ENCODE measurements at places on chromosomes 13 and 19.

GRCh38 chr19:12880551-12881171, 588 bp downstream of the DNASE2 start:
- no peak for DNase-seq

- no peak for DNase-seq
Observed at GRCh38 chr19:5953030-5953589, 24.8 kb downstream of the RANBP3 start.

- no peak for DNase-seq
Observed at GRCh38 chr19:4009990-4010807, 2.7 kb downstream of the PIAS4 start.

- DNase-seq: peak; percentile 60
Observed at GRCh38 chr19:17246681-17247425, 1.1 kb upstream of the NR2F6 start.

DNA sequence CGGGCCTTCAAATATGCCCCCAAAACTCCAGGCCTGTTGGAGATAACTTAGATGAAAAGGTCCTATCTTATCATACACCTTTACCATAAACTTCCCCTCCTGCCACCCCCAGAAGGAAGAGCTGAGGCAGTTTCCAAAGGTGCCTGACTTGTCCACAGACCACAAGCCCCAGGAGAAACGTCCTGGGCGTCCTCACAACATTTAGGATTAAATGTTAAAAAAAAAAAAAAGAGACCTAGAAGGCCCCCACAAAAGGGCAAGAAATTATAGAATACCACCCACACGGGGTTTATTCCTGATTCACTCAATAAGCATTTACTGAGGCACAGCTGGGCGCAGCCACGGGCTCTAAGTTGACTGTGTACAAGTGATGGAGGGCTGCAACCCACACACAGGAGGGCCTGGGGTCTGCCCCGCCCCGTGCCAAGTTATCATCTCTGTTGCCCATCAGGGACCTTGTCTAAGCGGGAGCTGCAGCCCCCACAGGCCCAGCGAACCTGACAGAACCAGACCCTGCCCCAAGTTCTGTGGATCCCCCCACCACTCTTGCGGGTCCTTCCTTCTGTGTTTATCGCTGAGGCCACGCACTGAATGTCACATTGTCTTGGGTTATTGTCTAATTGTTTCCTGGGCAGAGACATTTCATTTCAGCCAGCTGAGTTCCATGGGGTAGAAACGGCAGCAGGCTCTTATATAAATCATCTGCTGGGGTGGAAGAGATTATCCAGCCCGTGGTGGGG, 83.0 kb upstream of the TM9SF2 start:
- DNase-seq: no peak

GRCh38 chr19:46759817-46760333, 13.6 kb upstream of the STRN4 start:
- no peak for DNase-seq

- no peak for DNase-seq
Observed at GRCh38 chr19:40501599-40501998, 34.8 kb downstream of the SPTBN4 start.

- DNase-seq: peak; percentile 28
Observed at GRCh38 chr13:49421391-49421790, 22.5 kb downstream of the CAB39L start.

DNA sequence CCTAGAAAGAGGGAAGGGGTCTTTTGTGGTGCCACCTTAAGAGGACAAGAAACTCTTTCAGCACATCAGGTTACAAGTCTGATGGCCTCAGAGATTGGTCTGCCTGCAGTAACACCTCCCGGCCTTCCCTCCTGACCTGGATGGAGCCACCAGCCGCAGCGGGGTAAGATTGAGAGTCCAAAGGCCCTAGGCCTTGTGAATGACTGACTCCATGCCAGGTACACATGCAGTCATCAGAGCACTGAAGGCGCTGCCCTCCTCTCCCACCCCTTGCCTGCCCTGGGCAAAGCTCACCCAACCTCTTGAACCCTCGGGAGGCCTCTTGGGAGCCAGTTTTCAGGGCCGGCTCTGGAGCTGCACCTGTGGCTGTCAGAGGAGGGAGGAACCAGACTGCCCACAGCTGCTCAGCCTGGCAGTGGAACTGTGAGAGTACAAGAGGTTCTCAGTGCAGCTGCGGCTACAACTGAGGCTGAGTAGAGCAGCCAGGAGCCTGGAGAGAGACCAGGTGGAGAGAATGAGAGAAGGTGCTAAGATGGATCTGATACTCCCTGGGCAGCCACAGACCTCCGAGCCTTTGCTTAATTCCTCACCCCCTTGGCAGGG, 23.8 kb upstream of the C13orf42 start:
- DNase-seq: no peak

- peak; percentile 24 for DNase-seq
Observed at GRCh38 chr19:6811906-6812305, 39.4 kb downstream of the VAV1 start.

DNA sequence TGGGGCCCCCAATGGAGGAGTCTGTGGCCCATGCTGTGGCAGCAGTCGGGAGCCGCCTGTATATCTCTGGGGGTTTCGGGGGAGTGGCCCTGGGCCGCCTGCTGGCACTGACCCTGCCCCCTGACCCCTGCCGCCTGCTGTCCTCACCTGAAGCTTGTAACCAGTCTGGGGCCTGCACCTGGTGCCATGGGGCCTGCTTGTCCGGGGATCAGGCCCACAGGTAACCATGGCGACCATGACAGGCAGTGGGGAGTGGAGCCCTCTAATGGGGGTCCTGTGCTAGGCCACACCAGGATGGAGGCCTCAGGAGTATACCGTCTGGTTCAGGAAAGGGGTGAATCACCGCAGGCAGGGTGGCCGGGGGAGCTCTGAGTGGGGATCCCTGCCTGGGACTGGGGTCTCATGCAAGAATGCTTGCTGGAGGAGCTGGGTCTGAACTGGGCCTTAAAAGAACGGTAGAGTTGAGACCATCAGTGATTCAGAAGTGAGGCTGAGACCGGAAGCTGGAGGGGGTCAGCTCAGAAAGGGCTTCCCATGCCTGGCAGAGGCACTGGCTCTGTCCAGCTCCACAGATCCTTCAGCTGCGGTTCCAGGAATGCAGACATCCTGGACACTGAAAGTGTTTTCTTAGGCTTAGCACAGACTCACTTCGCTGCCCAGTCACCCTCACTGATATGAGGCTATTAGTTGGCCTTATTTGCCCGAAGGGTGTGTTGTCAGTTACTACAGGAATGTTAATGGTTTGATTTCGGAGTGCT, 29.1 kb downstream of the CNFN start:
- DNase-seq: no peak

GRCh38 chr13:59746291-59746962, 417.3 kb downstream of the DIAPH3 start:
- no peak for DNase-seq

GRCh38 chr19:46537136-46538097, 41.8 kb upstream of the PNMA8B start:
- peak; percentile 80 for DNase-seq

DNA sequence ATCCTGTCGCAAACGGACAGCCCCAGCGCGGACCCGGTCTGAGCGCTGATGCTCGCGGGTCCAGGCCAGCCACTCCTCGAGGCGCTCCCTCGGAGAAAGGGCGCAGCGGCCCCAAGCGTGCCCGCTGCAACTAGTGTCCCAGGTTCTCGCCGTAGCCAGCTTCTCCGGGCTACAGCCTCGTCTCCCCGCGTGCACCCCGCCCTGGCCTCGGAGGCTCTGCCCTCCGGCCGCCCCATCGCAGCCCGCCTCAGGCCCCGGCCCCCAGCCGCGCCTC, 487 bp downstream of the FLT1 start:
- DNase-seq: no peak

GRCh38 chr13:20848944-20849343, 53.6 kb downstream of the XPO4 start:
- DNase-seq: no peak

DNA sequence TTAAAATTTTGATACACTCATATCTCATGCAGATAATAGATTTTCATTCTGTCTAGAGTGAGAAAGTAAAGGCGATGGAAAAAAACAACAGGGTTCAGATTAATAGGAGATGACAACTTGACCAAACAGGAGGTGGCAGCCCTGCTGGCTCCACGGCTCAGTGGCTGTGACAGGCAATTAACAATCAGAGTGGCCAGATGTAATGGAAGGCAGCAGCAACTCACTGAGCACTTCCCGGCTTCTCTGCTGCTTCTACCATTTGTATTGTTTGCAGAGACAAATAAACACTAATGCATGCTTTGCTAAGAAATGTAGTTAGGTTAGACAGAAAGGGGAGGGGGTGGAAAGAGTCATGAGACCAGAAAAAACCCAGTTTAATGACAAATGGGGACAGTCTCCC, 473.0 kb upstream of the SLC10A2 start:
- peak; percentile 19 for DNase-seq

GRCh38 chr19:16382775-16383543, 58.3 kb downstream of the KLF2 start:
- peak; percentile 77 for DNase-seq

GRCh38 chr13:30715837-30716236, 19.5 kb upstream of the ALOX5AP start:
- no peak for DNase-seq

DNA sequence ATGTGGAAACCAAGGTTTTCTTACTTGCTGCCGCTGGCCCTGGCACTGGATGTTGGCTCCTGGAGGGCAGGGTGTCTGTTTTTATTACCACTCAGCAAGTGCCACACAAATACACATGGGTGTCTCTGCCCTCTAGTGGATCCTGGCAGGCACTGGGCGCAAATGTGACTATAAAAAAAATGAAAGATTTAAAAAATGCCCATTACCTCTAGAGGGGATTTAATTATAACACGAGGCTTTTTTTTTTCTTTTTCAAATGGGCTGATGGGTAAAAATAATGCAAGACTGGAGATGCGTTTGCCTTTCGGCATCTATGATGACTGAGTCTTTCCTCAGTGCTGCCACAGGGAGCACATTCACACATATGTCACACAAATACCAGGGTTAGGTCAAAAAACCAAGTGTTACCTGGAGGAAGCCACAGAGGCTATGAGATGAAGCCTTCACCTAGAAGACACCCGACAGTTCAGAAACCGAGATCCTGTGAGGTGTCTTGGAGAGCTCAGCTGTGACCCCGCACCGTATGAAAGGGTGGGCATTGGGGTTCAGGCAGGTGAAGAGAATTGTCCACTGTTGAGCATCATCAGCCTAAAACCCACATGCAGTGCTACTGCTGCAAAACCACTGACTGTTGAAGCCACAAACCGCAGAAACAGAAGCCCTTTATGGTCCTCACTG, 25.7 kb downstream of the CHAMP1 start:
- peak; percentile 73 for DNase-seq

DNA sequence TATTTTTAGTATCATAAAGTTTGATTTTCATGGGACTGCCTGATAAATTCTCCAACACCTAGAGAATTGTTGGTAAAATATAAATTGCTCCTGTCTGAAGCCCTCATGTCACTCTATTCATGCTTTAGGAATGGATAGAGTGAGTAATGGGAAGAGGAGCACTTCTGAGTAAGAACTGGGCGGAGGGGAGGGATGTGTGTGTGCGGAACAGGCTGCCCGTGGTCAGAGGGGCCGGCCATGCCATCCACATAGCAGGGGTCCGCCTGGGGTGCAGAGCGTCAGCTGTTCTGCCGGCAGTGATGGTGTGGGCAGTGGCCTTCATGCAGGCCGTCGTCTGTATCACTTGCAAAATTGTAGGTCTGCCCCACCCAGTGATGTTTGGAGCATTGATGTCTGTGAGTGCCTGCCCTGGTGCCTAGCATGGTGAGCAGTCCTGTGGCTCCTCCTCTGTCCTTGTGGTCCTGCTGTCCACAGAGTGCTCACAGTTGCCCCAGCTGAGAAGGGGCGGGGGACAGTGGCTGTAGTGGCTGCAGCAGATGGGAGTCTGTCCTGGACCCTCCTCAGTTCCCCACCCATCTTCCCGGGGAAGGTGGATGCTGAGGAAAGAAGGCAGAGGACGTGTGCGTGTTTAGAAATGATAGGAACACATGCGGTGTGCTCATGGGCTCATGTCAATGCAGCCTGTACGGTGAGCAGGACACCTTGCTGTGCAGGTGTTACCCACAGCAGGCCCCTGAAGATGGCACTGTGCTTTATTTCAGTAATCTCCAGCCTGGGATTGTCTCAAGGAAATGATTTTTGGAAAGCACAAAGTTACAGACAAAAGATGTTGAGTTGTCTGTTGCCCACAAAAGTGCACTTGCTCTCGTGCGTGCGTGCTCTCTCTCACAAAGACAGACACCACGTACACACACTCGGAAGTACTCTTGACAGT, 49.4 kb upstream of the TEX29 start:
- DNase-seq: no peak

- DNase-seq: no peak
Observed at GRCh38 chr19:40612831-40613689, 11.9 kb downstream of the LTBP4 start.

DNA sequence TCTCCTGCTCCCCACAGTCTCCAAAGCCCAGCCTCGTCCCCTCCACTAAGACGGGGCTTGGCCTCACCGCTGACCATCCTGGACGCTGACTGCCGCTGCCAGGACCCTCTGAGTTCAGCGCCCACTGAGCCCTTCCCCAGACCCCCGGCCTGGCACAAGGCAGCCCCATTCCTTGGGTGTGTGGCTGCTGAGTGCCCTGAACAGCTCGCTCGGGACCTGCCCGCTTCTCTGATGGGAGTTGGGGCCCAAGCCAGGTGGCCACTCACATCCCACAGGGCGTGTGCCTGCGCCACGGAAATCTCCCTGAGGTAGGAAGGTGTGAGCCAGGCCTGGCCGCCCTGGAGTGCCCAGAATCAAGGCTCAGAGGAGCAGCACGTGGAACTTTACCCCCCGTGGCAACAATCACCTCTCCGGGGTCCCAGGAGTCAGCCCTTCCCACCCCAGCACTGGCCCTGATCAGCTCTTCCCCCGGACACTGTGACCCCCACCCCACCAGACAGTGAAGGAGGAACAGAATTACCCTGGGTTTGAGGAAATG, 20.8 kb downstream of the C13orf46 start:
- no peak for DNase-seq

- no peak for DNase-seq
Observed at GRCh38 chr13:79211377-79211776, 194.7 kb downstream of the RBM26 start.

GRCh38 chr19:54707962-54708361, 16.3 kb upstream of the KIR3DL3 start:
- no peak for DNase-seq

DNA sequence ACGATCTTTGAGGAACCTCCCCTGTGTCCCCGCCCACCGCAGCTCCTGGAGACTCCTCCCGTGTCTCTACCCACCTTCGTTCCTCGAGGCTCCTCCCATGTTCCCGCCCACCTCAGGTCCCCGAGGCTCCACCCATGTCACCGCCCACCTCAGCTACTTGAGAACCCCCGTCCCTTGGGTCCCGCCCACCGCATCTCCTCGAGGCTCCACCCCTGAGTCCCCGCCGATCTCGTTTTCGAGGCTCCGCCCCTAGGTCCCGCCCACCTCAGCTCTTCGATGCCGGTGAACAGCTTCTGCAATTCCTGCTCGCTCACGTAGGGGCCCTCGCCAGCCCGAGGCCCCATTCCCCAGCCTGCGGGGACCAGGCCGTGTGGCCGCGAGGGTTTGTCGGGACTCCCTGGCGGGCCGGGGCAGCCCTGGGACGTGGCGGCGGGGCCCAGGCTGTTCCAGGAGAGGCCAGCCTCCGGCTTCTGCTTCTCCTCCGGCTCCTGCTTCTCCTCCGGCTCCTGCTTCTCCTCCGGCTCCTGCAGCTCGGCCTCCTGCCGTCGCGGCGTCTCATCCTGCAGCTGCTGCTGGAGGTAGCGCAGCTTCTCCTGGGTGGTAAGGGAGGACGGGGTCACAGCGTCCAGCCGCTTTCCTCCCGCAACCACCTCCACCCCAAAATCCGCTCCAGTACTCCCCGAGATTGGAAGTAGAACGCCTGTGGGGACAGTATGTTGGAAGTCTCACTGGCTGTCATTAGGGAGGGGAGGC, 16.7 kb downstream of the TSKS start:
- peak; percentile 29 for DNase-seq

GRCh38 chr19:28633319-28634018, 579.5 kb downstream of the UQCRFS1 start:
- peak; percentile 69 for DNase-seq

- no peak for DNase-seq
Observed at GRCh38 chr19:31406106-31406505, 56.9 kb upstream of the TSHZ3 start.
